GM12878 (cell line): ENCODE measurements at places on chromosomes 5 and 9.

DNA sequence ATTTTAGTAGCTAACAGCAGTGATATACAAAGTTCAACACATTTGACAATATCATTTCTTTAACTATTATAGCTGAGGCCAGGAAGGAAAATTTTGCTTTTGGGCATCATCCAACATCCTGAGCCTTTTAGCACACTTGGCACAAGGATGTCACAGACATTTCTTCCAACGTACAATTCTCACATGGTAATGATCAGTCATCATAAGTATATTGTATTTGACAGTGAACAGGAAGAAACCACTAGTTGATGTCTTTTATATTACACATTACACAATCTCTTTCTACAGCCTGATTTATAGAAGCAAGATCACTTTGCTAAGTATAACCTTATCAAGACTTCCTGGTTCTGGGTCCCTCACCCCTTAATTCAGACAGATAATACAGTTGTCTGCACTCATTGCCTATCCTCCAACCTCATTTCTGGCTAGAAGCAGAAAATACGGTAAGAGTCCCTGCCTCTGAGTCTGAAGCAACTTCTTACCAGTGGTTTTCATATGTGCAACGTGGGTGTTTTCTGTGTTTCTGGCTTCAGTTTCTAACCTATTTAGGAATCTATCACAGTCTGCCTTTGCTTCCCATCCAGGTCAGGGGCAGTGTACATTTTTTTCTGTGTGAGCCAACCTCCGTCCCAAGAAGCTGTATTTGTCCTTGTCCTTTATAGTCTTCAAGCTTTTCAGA, 167.8 kb downstream of the PAM start:
- no peak for DNase-seq
- no peaks in the 10 kb centered on the region; the same call in 1 of the 2 replicates for H3K36me3 ChIP-seq
- H3K4me1 ChIP-seq: no peaks in the 10 kb centered on the region
- no peaks in the 10 kb centered on the region for H3K27me3 ChIP-seq
- no peak overlapping the region for H3K27ac ChIP-seq
- no peak overlapping the region for H3K4me3 ChIP-seq

GRCh38 chr5:156147944-156148285, 179.0 kb upstream of the SGCD start:
- H3K4me1 ChIP-seq: no peaks in the 10 kb centered on the region
- H3K36me3 ChIP-seq: no peaks in the 10 kb centered on the region
- no peak for DNase-seq
- H3K4me3 ChIP-seq: no peak overlapping the region
- H3K27ac ChIP-seq: no peak overlapping the region
- H3K27me3 ChIP-seq: no peaks in the 10 kb centered on the region; the same call in 1 of the 2 replicates

- no peak overlapping the region for H3K4me3 ChIP-seq
- H3K27me3 ChIP-seq: no peaks in the 10 kb centered on the region
- no peaks in the 10 kb centered on the region for H3K4me1 ChIP-seq
- DNase-seq: no peak
- H3K36me3 ChIP-seq: no peaks in the 10 kb centered on the region
Measured at GRCh38 chr5:134949316-134949715, 18.4 kb upstream of the CATSPER3 start.

GRCh38 chr5:53882676-53883031, 322.2 kb downstream of the NDUFS4 start:
- no peak overlapping the region for H3K4me3 ChIP-seq
- no peak for DNase-seq
- H3K4me1 ChIP-seq: no peaks in the 10 kb centered on the region
- H3K27ac ChIP-seq: no peak overlapping the region
